M059J (cell line): ENCODE measurements at places on chromosomes 2 and 18. TPM values are rescaled to one million over a fixed set of nuclear protein-coding genes. Genes with fewer than 3 reads are reported as not detected.

Gene MRO
- total RNA-seq, result not detected in 2 replicates

GRCh38 chr2:239370403-239370802, 30.4 kb downstream of the HDAC4 start:
- DNase-seq, result no peak

Gene CCBE1
- total RNA-seq, result 7.2 and 7.7 TPM in 2 replicates

DNA sequence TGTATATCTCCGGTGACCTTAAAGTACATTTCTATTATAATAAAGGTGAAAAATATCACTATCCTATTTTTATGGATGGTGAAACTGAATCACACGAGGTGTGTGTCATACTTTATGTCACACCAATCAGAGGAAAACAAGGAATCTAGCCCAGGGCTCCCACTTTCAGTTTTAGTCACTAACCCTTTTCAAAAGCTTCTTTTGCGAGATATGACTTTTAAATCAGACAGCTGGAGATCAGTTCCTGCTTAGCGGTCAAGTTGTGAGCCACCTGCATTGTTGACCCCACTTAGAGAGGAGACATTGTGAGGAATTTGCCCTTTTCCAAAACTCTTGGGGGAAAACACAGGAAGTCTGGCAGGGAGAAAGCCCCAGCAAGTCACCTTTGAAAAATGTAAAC, 70.5 kb downstream of the CPS1 start:
- DNase-seq, result peak; percentile 65

DNA sequence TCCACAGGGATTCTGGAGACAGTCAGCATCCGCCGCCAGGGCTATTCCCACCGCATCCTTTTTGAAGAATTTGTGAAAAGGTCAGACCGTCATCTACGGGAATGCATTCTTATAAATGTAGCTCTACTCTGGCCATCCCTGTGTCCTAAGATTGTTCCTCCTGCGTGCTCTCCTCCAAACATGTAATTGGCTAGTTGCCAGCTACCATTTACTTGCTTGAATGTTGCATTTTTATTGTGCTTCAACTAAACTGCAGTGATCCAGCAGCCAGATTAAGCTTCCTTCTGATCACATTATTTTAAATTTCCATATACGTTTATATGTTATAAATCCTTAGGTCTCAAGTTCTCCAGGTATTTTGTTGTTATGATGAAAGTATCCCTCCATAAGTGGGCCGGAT, 248.5 kb upstream of the SP5 start:
- no peak for DNase-seq

Gene NEU2
- total RNA-seq, result not detected in 2 replicates

DNA sequence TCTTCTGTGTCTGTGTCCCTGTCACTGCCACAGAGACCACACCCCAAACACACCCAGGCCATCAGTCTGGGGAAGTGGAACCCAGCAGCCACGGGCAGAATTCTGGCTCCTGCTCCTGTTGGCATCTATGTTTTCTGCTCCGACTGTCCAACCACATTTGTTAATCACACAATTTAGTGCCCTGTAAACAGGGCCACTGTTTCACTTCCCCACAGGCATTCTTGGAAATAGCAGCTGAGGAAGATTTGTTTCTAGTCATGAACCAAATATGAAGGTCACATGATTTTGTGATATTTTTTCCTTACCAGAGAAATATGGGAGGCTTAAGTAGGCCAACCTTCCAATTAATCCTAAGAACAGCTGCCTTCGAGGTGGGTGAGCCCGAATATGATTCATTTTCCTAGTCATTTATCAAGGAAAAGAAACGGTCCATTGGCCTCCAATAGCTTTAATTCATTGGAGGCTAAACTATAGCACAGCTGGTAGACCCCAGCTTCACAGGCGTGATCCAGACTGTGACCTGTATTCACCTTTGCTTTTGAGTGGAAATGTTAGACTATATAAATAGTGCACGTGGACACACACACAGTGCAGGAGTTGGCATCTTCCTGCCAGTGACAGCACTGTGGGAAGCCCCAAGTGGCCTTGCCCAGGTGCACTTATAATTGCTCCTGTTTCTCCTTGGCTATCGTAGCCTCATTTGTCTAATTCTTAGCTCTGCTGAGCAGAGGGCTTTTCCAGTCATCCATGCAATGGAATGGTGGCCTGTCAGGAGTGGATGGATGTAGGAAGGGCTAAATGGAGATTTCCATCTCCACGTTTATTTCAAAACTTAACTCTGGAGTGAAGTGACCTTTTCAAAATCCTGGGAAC, 267.9 kb downstream of the LPIN1 start:
- peak; percentile 60 for DNase-seq

Gene CLK1
- total RNA-seq, result 26.8 and 40.0 TPM in 2 replicates

Gene LRRC30
- total RNA-seq, result not detected in 2 replicates

- DNase-seq, result no peak
Measured at GRCh38 chr2:222160125-222160524, 138.7 kb downstream of the PAX3 start.

GRCh38 chr2:168328421-168328820, 81.0 kb upstream of the STK39 start:
- DNase-seq, result no peak

- peak; percentile 5 for DNase-seq
Measured at GRCh38 chr2:224127871-224128501, 88.9 kb upstream of the SERPINE2 start.

GRCh38 chr2:59528525-59528924, 1024.9 kb downstream of the BCL11A start:
- DNase-seq, result no peak

DNA sequence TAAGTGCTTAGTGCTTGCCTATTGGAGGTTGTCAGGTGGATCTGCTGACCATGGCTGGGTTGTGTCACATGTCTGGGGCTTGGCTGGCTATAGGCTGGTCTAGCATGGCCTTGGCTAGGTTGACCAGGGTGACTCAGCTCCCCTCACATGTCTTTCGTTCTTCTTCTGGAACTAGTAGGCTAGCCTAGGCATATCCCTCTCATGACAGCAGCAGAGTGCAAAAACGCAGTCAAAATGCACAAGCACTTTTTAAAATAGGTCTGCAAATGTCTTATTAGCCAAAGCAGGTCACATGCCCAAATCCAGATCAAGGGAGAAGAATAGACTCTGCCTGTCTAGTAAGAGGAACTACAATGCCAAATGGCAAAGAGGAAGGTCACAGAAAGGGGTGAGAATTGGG, 179.7 kb upstream of the ACVR2A start:
- no peak for DNase-seq

- peak; percentile 48 for DNase-seq
Measured at GRCh38 chr18:27685807-27686412, 491.0 kb downstream of the CDH2 start.

Gene LRATD1
- 0.57 and 0.79 TPM in 2 replicates for total RNA-seq

Gene DCDC2C
- total RNA-seq, result not detected in 2 replicates

DNA sequence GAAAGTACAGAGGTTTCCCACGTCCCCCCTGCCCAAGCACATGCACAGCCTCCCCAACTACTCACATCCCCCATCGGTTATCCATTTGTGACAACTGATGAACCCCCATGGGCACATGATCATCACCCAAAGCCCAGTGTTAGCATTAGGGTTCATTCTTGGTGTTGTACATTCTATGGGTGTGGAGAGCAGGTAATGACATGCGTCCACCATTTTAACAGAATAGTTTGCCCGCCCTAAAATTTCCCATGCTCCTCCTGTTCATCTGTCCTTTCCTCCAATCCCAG, 74.3 kb downstream of the LONRF2 start:
- no peak for DNase-seq

DNA sequence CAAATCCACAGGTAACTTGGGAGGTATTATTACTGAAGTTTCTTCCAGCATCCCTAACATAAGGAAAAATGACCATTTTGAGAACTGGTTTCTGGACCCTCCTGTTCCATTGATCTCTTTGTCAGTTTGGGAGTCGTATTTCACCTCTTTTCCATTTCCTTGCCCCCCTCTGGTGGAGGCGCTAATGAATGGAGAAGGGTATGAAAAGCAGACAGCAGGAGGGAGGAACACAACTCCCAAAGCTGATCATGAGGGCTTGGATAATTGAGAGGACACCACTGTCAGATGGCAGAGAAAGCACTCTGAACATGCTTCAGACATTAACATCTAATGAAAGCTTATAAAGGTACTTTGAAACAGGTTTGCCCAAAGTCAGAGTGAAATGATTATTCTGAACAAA, 56.6 kb upstream of the TLK1 start:
- no peak for DNase-seq

DNA sequence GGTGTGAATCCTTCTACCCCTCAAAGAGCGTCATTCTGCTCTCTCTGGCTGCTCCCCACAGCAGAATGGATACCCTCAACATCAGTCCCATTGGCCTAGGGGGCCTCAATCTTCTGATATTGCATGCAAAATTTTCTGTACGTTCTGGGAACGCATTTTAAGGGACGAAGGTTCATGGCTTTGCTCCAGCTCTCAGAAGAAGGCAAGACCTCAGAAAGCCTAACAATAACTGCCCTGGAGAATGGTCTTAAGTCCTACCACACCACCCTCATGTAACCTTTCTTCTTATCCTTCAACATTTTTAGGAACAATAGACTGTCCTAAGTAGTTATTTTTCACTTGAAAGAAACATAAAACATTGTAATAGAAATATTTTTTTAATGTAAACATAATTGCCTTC, 212.6 kb downstream of the PRKCE start:
- DNase-seq, result no peak

Gene NT5DC4
- total RNA-seq, result not detected in 2 replicates

DNA sequence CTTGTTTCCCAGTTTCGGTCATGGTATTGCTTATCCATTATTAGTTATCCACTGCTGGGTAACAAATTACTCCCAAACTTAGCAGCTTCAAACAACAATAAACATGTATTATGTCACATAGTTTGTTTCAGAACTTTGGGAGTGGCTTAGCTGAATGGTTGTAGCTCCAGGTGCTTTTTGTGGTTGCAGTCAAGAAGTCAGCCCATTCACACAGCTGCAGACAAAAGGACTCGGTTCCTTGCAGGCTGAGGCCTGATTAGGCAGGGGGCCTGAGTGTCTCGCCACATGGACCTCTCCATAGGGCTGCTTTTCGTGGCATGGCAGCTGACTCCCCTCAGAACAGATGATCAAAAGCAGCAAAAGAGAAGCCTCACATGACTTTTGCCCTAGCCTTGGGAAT, 58.2 kb upstream of the ITGA4 start:
- DNase-seq, result peak; percentile 23

Gene CCDC178
- not detected in 2 replicates for total RNA-seq

DNA sequence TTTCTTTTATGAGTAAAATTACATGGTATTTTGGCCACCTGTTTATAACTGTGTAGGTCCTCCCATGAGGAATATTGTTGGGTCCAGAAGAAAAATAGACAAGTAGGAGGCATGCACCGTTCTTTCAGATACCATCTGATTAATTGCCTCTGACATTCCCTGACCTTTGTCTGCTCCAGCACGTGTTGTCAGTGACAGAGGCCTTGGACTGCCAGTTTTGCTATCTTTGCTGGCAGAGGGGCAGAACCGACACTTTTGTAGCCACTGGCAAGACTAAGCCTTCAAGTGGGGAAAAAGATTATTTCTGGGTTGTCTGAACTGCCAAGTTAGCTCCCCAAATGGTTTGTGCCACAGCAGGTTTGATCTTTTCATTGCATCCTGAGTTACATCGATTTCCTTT, 276.9 kb downstream of the CAMKMT start:
- DNase-seq, result no peak

DNA sequence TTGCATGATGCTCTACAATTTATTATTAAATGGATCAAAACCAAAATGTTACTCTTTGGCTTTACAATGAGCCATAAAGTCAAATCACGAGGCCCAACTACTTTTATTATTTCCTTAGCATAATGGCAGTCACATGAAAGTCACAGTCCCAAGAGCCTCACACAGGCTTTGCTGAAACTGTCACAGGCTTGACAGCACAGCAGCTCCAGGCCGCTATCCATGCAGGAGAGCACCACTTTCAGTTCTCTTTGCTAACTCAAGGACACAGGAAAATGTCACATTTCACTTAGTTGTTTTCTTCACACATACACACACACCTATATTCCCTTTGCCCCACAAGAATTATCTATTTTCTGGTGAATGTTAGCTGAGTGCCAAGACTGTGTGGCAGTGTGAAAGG, 11.1 kb upstream of the MSGN1 start:
- DNase-seq, result no peak

DNA sequence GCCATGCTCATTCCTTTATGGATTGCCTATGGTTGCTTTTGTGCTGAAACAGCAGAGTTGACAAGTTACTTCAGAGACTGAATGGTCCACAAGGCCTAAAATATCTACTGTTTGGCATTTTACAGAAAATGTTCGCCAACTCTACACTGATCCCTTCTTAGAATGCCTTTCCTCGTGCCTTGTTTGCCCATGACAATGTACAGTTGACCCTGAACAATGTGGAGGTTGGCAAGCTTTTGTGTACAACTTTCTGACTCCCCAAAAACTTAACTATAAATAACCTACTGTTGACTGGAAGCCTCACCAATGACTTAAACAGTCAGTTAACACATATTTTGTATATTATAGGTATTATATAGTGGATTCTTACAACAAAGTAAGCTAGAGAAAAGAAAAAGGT, 361.4 kb downstream of the EPHA4 start:
- no peak for DNase-seq
